Frontal cortex (tissue), 4 donors: ENCODE measurements at places on chromosomes 7 and 10. TPM values are rescaled to one million over a fixed set of nuclear protein-coding genes. Genes with fewer than 3 reads are reported as not detected.

The ASZ1 gene
- total RNA-seq = not detected

The CDC14C gene
- total RNA-seq = not detected

GRCh38 chr7:141071260-141071854 lies 2.5 kb upstream of the TMEM178B start:
- DNase-seq = peak; percentile 75

DNA sequence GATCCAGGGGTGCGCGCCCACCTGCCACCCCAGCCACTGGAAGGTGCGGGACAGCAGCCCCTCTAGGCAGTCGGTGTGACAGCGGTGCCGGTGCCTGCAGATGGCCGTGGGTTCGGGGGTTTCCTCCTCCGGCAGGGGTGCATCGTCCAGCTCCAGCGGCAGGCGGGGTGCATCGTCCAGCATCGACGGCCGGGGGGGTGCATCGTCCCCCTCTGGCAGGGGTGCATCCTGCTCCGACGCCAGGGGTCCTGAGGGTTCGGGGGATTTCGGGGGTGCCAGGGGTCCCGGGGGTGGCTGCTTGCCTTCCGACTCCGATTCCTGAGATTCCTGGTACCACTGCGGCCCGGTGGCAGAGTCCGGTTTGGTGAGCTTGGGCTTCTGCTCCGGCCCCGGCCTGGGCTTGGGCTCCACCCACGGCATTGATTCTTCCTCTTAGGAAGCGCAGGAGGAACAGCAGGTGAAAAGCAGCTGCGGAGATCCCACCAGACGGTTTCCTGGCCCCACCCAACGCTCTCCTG lies 90.2 kb upstream of the RAB18 start:
- no peak for DNase-seq
